ENCODE measurements at places on chromosomes 2 and 18. TPM values are rescaled to one million over a fixed set of nuclear protein-coding genes. Genes with fewer than 3 reads are reported as not detected.

Gene ACTG2
- 0.16 TPM for polyA plus RNA-seq

Gene PPP1CB
- polyA plus RNA-seq = 65.6 TPM

DNA sequence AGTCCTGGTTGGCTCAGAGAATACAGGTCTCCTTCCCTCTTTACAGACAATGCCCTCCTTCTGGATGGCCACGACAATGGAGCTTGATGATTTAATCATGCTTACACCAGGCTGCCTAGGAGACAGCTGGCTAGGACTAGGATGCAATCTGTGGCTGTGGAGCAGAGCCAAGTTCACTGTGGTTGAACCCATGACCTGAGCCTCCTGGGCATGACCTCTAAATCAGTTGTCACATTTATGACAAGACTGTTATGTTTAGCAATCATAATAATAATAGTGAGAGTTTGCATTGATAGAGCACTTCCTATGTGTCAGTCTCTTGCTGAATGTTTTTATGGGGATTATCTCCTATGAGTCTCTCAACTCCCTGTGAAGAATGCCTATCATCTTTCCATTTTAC, 244.1 kb downstream of the ICOS start:
- no peak for DNase-seq

DNA sequence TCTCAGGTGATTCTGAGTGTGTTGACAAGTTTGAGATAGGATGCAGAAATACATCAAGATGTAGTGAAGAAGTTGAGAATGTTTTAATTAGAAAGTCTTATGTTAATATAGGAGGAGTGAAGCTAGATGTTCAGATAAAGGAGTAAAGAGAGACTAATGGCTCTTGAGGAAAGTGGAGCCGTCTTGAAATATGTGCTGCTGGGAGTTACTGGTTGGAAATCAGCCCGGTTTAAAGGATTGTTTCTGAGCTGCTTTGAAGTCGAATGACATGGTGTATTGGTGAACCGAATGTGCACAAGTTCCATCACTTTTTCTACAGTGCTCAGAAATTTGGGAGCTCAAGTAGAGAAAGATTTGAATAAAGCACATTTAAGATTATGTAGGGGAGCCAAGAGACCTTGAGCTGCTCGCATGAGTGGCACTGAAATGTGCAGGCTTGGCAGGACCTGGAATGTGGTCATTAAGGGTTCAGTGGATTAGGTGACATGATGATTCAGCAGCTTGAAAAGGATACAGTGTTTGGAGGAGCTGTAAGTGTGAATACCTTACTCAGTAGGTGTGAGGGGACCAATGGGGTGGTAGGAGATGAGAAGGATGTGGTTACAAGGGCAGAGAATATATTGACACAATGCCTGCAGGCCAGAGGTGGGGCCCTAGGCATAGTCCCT, 68.6 kb downstream of the CAB39 start:
- peak; percentile 59 for DNase-seq

- DNase-seq = no peak
Observed at GRCh38 chr2:27154488-27154887, 5.7 kb downstream of the TCF23 start.

GRCh38 chr2:68388772-68389171, 23.7 kb downstream of the PLEK start:
- DNase-seq = no peak
